ENCODE measurements at places on chromosomes 12 and 14.

DNA sequence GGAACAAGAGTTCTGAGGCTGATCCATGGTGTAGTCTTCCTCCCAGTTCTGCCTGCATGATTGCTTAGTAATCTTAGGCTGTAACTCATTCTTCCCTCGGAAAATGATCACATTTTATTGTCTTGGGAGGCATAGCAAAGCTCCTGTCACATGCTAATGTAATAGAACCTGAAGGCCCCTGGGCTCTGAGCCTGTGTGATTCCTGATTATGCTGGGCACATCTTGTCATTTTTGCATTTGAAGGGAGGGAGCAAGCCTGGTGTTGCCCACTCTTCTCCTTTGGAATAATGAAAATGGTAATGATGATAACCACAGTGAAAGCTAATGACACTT lies 215.4 kb downstream of the MSRB3 start:
- DNase-seq, result no peak

- DNase-seq, result no peak
Observed at GRCh38 chr12:105945880-105946279, 192.9 kb downstream of the NUAK1 start.

GRCh38 chr14:72528059-72528862 lies 365.6 kb downstream of the DPF3 start:
- no peak for DNase-seq

DNA sequence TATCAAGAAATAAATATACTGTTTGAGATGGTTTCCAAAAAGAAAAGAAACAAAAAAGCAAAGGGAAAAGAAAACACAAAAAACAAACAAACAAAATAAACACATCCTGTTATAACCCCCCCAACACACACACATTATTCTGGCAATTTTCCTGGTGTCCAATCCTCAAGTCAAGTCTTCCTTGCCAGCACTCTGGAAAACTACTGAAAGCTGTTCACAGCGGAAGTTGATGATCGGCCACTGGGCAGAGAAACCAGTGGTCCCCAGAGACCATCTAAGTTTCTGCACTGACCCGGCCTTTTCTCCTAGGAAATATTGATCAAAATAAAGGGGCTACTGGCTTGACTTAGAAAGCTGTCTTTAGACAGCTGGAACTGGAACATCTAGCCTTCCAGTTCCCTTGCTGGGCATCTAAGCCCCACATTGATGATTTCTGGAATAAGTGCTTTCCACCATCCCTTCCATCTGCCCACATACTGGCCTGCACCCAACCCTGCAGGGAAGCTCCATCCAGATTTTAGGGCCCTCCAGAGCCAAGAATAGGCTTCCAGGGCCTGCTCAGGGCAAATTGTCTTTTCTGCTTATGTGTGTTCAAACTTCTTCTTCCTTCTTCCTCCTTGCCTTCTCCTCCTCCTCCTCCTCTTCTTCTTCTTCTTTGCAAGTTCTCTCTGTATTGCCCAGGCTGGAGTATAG lies 11.6 kb upstream of the PPP1CC start:
- DNase-seq, result no peak

GRCh38 chr12:24488091-24488596 lies 460.8 kb downstream of the BCAT1 start:
- DNase-seq, result no peak

DNA sequence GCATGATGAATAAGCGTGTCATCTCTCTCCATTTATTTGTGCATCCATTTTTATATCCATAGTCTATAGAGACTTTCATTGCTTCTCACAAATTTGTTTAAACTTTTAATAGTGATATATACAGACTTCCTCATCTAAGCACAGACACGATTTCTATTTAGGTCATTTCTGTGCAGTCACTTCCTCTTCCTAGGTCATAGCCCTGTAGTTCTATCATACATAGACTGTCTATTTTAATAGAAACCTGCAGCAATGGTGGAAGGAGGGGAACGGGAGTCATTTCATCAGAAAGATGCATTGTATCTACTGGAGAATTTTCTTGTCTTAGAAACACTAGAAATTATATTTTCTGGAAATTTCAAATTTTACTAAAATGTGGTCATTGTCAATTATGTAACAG lies 133.4 kb upstream of the FGD4 start:
- no peak for DNase-seq

DNA sequence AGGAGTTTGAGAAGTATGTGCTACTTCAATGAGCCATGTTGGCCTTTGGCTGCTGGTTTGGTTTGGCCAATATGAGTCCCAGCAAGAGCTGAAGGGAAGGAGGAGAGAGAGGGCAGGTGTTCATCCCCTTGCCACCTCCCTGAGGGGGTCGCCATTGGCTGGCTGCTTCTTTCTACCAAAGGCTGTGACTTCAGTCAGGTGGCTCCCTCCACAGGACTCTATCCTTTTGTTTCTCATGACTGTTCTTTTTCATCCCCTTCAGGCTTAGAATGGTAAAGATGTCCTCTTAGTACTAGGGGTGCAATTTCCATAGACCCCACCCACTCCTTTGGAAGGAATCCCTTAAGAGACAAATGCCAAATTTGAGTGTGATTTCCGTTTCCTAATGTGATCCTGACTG lies 31.2 kb upstream of the OTOGL start:
- DNase-seq, result no peak

- DNase-seq, result no peak
Observed at GRCh38 chr14:76729953-76730505, 31.2 kb upstream of the VASH1 start.

DNA sequence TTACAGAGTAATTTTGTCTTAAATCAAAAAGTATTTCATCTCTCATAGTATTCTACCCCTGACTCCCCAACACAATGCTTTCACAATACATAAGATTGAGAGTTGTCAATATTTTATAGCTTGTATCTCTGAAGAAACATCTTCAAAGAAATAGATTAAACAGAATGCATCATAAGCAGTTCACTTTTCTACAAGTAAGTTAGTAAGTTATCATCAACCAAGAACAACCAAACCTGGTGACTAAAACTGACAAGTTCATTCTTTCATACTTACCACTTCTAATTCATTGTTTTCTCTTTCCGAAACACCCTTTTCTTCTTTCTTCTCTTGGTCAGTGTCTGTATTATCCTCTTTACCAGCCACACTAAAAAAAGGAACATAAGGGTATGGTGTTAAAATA lies 101.2 kb downstream of the KIF21A start:
- DNase-seq, result no peak

GRCh38 chr12:73106296-73106695 lies 834.1 kb downstream of the TRHDE start:
- DNase-seq, result no peak

DNA sequence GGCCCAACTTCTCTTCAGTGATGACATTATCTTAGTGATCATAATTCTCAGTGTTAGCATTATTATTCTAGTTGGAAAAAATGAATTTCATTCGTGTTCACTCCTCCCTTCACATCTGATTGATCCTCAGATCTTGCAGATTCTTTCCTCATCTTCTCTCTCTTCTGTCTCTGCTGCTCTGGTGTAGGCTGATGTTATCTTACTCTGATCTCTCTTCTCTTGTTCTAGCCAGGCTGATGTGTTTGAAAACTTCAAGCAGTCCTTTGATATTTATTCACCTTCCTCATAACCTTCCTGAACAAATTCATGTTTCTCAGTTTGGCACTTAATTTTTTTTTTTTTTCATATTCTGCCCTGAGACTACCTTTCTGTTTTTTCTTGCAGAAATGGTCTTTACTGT lies 5.6 kb upstream of the TBK1 start:
- no peak for DNase-seq

GRCh38 chr12:92719674-92720073 lies 16.9 kb downstream of the PLEKHG7 start:
- no peak for DNase-seq

DNA sequence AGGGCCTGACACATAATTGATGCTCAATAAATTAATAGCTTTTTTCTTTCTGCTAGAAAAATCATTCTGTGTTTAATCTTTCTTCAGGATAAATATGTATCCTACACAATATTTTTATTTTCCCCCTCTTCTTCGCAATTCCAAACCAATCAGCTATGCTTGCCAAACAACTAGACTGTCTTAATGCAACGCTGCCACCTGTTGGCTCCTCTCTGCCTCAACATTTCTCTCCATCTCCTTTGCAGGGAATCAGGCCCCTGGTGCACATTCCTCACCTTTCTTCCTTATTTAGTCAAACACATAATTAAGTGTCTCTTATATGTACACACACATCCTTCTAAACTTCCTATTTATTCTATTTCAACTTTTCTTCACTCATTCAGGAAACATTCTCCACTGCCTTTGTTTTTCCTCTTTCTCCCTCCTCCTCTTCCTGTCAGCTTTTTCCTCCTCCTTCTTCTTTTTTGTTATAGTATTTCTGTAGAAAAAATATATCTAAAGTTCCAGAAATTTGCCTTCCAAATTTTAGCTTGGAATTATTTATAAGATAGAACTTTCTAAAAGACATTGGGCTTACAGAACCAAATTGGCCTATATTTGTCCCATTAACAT lies 406.0 kb downstream of the PRKD1 start:
- no peak for DNase-seq

DNA sequence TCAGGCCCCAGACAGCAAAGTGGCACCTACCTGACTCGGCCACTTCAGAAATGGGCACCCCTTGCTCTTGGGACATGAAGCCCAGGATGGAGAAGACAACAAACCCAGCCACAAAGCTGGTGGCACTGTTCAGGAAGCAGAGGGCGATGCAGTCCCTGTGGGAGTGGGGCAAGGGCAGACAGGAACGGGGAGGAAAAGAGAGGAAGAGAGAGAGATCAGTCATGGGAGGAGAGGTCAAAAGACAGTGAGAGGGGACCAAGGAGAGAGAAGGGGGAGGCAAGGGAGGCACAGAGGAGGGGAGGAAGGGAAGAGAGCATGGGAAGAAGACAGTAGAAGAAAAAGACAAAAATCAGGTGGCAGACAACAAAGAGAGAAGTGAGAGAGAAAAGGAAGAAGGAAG lies 16.6 kb downstream of the SLC6A12 start:
- no peak for DNase-seq

DNA sequence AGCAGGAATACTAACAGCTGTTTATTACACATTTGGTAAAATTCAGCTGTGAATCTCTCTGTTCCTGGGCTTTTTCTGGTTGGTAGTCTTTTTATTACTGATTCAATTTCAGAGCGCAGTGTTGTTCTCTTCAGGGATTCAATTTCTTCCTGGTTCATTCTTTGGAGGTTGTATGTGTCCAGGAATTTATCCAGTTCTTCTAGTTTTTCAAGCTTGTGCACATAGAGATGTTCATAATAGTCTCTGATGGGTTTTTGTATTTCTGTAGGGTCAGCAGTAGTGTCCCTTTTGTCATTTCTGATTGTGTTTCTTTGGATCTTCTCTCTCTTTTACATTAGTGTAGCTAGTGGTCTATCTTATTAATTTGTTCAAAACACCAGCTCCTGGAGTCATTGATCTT lies 9.1 kb upstream of the OR6C76 start:
- DNase-seq, result no peak

- DNase-seq, result peak; percentile 46
Observed at GRCh38 chr14:90518941-90519256, 122.1 kb downstream of the CALM1 start.

- peak; percentile 76 for DNase-seq
Observed at GRCh38 chr12:4030929-4031702, 157.9 kb upstream of the PARP11 start.

GRCh38 chr12:880656-881055 lies 68.8 kb downstream of the RAD52 start:
- no peak for DNase-seq

DNA sequence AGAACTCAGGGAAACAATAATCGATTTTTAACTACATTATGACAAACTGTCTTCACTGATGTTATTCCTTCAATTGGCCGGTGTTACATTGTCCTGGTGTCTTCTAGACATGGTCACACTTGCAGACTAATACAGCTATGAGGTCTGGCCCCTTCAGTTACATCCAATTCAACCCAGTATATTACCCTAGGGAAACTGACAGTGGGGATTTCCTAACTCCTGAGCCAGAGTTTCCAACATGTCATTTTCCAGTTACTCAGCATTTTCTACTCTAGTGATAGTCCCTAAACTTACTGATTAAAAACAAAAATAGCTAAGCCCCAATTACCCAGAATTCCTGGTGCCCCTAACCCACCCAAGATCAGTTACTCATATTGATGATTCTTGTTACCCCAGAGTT lies 21.1 kb downstream of the IFNG start:
- DNase-seq, result no peak

GRCh38 chr14:88009486-88009885 lies 4.6 kb downstream of the GPR65 start:
- DNase-seq, result no peak

GRCh38 chr12:121860257-121860656 lies 1.6 kb upstream of the HPD start:
- no peak for DNase-seq

GRCh38 chr14:88322504-88323085 lies 474 bp downstream of the KCNK10 start:
- DNase-seq, result no peak

DNA sequence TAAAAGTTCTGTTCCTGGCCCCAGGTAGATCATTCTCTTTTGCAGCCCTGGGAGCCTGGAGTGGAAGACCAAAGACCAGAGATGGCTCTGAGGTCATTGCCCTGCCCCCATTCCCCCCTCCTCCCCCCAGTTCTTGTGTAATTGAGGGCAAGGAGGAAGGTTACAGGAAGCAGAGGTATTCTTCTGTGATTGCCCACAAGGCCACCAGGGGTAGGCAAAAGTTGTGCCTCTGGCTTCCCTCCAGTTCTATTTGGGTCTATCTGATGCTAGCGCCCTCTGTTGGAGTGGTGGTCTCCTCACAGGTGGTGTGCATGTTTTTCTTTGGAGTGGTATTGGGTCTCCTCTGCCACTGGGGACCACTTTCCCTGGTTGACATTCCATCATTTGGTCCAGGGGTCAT lies 41.2 kb upstream of the CRY1 start:
- DNase-seq, result peak; percentile 18
